ENCODE measurements at places on chromosomes 12 and 14.
A peak's percentile ranks its signal among the peaks of the same experiment; 100 is the strongest.

GRCh38 chr12:121738340-121738858 lies 25.8 kb downstream of the TMEM120B start:
- no peak for DNase-seq

- peak; percentile 87 for DNase-seq
These were observed 9.2 kb upstream of the RAD52 start for GRCh38 chr12:958588-959123.

DNA sequence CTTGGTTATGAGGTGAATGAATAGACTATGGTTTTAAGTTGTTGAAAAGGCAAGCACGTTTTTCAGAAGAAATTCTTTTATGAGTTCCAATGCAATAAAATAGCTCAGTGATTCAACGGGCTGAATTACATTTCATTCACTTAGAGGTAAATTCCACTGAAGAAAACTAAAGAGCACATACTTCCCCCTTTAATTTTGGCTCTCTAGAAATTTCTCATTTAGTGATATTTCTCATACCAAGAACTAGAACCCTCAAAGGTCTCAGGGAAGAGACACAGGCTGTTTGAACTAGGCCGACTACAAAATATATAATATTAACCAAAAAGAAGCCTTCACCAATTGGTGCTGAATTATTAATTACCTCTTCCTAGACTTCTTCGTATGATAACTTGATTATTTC lies 68.6 kb downstream of the TAOK3 start:
- DNase-seq = no peak

GRCh38 chr14:29820785-29821184 lies 106.9 kb downstream of the PRKD1 start:
- DNase-seq = no peak

DNA sequence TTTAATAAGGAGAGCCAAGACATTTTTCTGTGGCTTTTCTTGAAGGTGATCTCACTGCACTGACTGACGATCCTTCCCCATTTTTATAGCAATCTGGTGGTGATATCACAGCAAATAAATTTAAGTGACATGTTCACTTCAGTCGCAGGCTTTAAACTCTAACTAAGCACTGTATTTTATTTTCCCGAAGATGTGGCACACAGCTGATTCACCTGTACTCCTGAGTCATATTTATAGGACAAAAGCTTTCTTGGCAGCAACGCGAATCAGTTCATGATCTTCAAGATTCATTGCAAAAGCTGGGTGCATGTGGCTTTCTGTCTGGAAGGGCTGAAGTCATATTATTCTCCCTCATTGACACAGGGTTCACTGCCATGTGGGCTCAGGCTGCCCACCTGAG lies 79.8 kb upstream of the TUNAR start:
- no peak for DNase-seq

GRCh38 chr14:44970907-44971306 lies 8.9 kb downstream of the TOGARAM1 start:
- no peak for DNase-seq

DNA sequence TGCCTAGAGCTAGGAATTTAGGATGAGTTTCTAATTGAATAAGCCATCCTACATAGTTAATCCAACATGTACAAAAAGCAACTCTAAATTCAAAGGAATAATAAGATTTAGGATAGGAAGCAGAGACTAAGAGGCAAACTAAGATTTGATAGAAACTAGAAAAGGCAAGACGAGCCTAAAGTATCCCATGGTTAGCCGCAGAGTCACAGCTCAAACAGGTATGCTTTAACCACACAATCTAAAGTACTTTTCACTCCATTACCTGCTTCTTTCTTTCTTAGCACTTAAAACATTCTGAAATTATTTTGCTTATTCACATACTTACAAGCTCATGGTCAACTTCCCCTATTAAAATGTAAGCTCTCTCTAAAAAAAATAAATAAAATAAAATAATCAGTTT lies 51.8 kb downstream of the OTOGL start:
- DNase-seq = no peak

- DNase-seq = peak; percentile 43
These were observed 62.9 kb upstream of the PDE3A start for GRCh38 chr12:20305470-20305869.

GRCh38 chr12:12979731-12980259 lies 20.3 kb downstream of the HEBP1 start:
- DNase-seq = peak; percentile 97

DNA sequence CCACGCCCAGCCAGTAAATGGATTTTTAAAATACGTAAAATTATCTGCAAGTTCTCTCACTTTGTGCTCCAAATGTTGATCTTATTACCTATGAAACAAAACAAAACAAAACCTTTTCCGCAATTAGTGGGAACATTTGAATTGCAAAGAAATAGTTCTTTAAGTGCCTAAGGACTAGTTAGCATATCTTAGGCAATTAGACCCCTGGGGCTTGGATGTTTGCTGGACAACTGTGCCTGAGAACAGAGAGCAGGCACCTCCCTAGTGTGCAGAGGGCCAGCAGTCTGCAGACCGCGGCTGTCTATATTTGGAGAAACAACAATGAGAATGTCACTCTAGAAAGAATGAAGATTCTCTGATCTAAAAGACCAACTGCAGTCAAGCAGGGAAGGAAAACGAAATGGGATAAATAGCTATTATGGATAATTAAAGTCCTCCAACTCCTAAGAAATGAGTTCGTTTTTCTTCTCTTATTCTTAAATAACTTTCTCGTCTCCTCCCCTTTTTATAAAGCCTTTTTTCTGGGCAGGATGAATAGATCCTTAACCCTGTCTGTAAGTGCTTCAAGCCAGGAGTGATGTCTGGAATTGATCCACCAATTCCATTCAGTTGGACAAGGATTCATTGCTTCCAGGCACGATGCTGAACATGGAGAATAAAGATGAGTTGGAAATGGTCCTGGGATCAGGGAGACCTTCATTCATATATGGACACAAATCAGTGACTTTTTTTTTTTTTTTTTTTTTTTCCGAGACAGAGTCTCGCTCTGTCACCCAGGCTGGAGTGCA lies 16.2 kb downstream of the SLC17A8 start:
- DNase-seq = no peak

- DNase-seq = no peak
These were observed 29.6 kb downstream of the GIT2 start for GRCh38 chr12:109966546-109966945.

DNA sequence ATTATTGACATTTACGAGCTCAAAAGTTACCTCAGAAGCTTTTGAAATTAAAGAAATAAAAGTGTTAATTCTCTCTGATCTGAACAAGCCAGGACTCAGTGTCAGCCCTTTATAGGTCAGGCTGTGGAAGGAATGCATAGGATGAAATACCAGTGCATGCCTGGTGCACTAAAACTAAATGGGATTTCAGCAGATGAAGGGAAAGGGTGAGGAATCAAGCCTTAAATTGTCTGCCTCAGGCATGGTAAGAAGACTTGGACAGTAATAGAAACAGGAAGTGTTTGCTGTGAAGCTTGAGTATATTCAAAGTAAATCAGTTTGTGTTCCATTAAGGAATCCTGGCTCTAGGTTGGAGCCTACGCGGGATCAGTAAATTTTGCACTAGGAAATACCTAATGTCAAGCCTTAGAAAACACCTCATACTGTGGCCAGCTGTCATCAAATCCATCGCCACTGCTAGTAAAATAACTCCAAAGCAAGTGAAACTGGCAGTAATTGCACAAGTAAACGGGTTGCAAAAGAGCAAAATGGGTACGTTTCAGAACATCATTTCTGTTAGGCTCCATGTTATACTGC lies 76.3 kb downstream of the PDE3A start:
- no peak for DNase-seq

- no peak for DNase-seq
These were observed 113.0 kb downstream of the RALGAPA1 start for GRCh38 chr14:35696119-35696518.

DNA sequence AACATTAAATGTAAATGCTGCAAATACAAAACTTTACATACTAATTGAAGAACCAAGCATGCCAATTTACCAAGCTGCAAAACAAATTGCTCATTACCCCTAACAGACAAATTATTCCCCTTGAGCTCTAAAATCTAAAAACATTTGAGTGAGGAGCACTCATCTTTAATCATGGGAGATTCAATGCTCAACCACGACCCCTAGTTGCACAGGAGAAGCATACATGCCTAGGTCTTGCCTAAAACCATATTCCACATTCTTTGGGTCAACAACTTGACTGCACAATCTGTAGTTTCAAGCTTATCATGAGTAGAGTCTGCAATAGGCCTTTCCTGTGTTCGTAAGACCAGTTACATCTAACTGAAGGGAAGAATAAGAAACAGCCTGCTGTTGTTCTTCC lies 69.7 kb downstream of the MGAT4C start:
- peak; percentile 5 for DNase-seq

GRCh38 chr14:71362920-71363584 lies 455.8 kb downstream of the PCNX1 start:
- peak; percentile 88 for DNase-seq

- peak; percentile 77 for DNase-seq
These were observed 22.2 kb upstream of the OVCH1 start for GRCh38 chr12:29519585-29520182.

DNA sequence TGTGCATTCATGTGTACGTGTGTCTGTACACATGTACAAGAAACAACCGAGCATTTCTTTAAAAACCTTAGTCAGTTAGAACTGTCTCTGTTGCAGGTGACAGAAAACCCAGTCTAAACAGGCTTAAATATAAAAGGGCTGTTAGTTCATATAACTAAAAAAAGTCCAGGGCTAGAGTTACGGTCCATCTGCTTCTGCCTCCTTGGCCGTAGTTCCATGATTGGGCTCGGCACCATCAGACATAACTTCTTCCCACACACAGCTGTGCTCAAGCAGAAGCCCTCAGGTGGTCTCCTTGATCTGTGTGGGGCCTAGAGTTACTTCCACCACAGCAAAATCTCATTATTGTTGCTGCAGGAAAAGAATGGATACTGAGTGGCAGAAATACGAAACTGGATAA lies 34.6 kb downstream of the CKB start:
- no peak for DNase-seq

DNA sequence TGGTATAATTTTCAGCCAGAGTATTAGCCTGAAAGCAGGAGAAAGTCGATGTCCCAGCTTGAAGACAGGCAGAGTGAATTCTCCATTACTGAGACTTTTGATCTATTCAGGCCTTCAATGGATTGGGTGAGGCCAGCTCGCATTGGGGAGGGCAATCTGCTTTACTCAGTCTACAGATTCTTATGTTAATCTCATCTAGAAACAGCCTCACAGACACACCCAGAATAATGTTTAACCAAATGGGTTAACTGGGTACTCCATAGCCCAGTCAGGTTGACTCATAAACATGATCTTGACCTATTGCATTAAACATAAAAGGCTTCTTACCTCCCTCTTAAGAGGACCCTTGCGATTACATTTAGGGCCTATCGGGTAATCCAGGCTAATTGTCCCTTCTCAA lies 118.0 kb downstream of the KTN1 start:
- DNase-seq = no peak

DNA sequence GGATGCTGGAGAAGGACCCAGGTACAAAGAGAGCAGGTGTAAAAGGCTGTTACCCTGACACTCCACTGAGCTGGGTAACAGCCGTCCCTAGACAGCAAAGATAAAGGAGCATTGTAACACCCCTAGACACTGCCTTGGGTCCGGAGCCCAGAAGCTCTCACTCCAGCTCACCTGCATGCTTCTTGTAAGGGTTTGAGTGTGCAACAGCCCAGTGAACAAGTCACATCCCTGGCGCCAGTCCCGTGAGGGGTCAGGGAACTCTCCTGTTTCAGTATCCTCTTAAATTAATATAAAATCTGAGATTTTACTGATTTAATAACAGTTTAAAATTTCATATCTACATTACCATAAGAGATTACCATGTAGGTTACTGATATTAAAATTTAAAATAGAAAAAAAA lies 124.8 kb upstream of the LMO3 start:
- DNase-seq = no peak

DNA sequence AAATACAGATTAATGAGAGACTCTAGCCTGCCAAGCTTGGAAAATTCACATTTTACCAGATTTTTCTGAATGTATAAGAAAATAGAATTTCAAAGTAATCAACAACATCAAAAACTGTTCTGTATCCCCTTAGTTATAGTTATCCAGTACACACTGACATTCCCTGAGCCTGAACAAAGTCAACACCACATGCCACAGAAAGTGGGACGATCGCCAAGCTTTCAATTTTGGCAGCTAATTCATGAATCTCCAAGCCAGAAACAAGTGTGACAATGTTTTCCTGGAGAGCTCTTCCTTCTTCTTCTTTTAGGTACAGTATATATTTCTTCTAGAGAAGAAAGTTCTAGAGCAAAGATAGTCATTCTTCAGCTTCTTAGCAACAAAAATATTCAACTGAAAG lies 290.2 kb downstream of the PRKD1 start:
- peak; percentile 74 for DNase-seq

GRCh38 chr12:3252450-3252891 lies 175.3 kb downstream of the TSPAN9 start:
- peak; percentile 85 for DNase-seq

GRCh38 chr12:63808631-63809030 lies 28.9 kb downstream of the RXYLT1 start:
- no peak for DNase-seq

DNA sequence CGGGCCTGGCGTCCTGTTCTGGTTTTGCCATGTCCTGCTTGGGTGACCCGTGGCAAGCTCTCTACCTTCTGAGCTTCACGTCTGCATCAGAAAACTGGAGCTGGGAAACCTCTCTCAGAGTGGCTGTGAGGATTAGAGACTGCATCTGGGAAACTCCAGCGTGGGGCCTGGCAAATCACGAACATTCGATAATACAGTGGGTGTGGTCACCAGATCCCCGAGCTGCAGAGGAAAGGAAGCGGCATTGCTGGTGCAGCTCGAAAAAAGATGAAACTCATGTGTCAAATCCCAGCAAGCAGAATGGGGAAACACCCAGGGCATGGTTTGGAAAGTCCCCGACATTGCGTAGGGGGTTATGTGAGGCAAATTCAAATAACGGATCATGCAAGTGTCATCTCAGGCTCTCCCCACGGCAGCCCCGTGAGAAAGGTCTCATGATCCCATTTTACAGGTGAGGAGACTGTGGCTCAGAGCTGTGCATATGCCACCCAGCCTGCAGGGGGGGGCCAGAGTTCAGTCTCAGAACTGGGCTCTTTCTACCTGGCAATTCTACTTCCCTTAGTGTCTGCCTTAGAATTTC lies 98.1 kb upstream of the VRK1 start:
- no peak for DNase-seq

DNA sequence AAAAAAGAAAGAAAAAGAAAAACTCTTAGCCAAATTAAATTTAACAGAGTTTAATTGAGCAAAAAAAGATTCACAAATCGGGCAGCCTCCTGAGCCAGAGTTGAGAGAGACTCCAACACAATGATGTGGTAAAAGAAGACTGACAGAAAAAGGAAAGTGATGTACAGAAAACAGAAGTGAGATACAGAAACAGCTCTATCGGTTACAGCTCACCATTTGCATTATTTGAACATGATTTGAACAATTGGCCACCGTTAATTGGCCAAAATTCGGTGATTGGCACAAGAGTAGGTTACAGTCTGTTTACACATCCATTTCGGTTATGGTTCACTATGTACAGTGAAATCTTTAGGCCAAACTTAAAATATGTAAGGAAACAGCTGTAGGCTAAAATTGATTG lies 117.7 kb downstream of the SPTSSA start:
- DNase-seq = no peak

DNA sequence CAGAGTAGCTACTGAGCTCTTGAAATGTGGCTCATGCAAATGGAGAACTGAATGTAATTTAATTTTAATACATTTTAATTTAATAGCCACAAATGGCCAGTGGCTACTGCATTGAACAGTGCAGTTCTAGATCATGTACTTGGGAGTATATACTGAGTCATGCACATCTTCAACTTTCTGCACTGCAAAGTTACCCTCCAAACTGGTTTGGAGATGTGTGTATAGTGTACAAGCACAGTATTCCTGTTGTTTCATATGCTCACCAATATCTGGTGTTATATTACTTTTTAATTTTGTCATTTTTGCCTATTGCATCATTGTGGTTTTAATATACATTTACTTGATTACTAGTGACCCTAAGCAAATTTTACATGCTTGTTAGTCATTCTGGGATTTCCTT lies 372.8 kb downstream of the NELL2 start:
- no peak for DNase-seq
